Endothelial cell of umbilical vein (primary cell): ENCODE measurements at places on chromosomes 11 and 22. TPM values are rescaled to one million over a fixed set of nuclear protein-coding genes. Genes with fewer than 3 reads are reported as not detected.

The MS4A3 gene
- not detected in 2 replicates for total RNA-seq

The DUSP8 gene
- 5.9 and 8.7 TPM in 2 replicates for total RNA-seq

The KCNQ1OT1 gene
- total RNA-seq = 1.5 and 1.8 TPM in 2 replicates

The OR5P2 gene
- total RNA-seq = not detected in 2 replicates

The MOB2 gene
- total RNA-seq = 38.2 and 39.0 TPM in 2 replicates

The KCTD17 gene
- 48.0 and 59.2 TPM in 2 replicates for total RNA-seq

The VPREB1 gene
- not detected in 2 replicates for total RNA-seq

The INPP5J gene
- total RNA-seq = 0.49 and 0.65 TPM in 2 replicates

The PIH1D2 gene
- total RNA-seq = 1.3 and 1.8 TPM in 2 replicates

The MS4A6E gene
- total RNA-seq = not detected in 2 replicates

The POU2AF1 gene
- not detected in 2 replicates for total RNA-seq

The OR2AG2 gene
- total RNA-seq = 0.33 and 0.46 TPM in 2 replicates

The H19 gene
- 0.37 and 3.2 TPM in 2 replicates for total RNA-seq

The MUC6 gene
- total RNA-seq = not detected in 2 replicates

The POU2AF2 gene
- total RNA-seq = not detected in 2 replicates

The AQP11 gene
- total RNA-seq = 0.22 and 0.35 TPM in 2 replicates

The OR2AG1 gene
- not detected in 2 replicates for total RNA-seq

The OR51B2 gene
- total RNA-seq = not detected in 2 replicates

The RRP8 gene
- 19.4 and 23.3 TPM in 2 replicates for total RNA-seq

The SORL1 gene
- total RNA-seq = 0.16 and 0.31 TPM in 2 replicates

The CBLIF gene
- not detected in 2 replicates for total RNA-seq

The GUCY1A2 gene
- total RNA-seq = 0.02 and 0.12 TPM in 2 replicates

The PLAAT5 gene
- total RNA-seq = not detected in 2 replicates

The SLC22A8 gene
- total RNA-seq = not detected in 2 replicates

The OR10S1 gene
- not detected in 2 replicates for total RNA-seq

The SERHL2 gene
- total RNA-seq = 0.76 and 0.80 TPM in 2 replicates

The MICAL3 gene
- total RNA-seq = 63.4 and 63.7 TPM in 2 replicates

The SDHD gene
- 72.3 and 79.0 TPM in 2 replicates for total RNA-seq

The SHANK2 gene
- not detected in 2 replicates for total RNA-seq

The PRPF19 gene
- total RNA-seq = 114 and 126 TPM in 2 replicates

The SLC3A2 gene
- total RNA-seq = 190 and 208 TPM in 2 replicates

The CNGA4 gene
- total RNA-seq = not detected in 2 replicates

The SLCO2B1 gene
- total RNA-seq = not detected in 2 replicates

The XKR3 gene
- not detected in 2 replicates for total RNA-seq

The GNAZ gene
- 0.86 and 1.8 TPM in 2 replicates for total RNA-seq

The GSTT2B gene
- total RNA-seq = 4.0 and 33.6 TPM in 2 replicates

The LMO2 gene
- 62.4 and 66.8 TPM in 2 replicates for total RNA-seq

The PGA5 gene
- total RNA-seq = not detected in 2 replicates

The MTNR1B gene
- total RNA-seq = not detected in 2 replicates

The SPON1 gene
- 0.31 TPM in 1 of 2 replicates, not detected in the other for total RNA-seq

The EMID1 gene
- total RNA-seq = 0.39 and 0.51 TPM in 2 replicates

The KCNJ1 gene
- total RNA-seq = not detected in 2 replicates

The SLC22A12 gene
- not detected in 2 replicates for total RNA-seq
